ENCODE measurements at places on chromosomes 13 and 19.

GRCh38 chr19:29328586-29328985 is 115.6 kb upstream of the UQCRFS1 start:
- DNase-seq = no peak

DNA sequence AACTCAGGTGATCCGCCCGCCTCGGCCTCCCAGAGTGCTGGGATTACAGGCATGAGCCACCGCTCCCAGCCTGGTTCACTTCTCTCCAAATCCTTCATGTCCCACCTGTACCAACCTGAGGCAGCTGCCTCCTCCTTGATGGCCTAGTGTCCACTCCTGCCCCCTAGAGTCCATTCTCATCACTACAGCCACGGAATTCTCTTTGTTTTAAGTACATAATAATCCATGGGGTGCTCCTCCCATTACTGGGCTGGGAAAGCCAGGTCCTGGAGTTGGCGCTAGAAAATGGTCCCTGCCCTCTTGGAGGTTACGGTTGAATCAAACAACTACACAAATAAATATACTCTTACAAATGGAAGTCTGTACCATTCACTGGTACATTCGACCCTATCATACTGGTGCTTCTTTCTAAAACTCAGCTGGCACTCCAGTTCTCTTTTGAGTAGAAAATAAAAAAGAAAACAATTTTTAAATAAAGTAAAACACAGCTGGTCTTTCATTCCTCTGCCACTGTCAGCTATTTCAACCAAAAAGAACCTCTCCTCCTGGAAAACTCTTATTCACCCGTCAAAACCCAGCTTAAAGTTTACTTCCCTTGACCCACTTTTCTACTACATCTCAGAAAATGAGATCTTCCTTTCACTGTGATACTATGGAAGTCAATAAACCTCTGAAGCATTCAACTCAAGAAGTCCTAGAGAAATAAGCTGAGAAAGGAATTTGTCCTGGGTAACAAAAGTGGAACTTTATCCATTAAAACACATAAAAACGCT is 22.4 kb upstream of the ARHGEF18 start:
- no peak for DNase-seq

GRCh38 chr13:110498765-110499164 is 62.8 kb downstream of the RAB20 start:
- DNase-seq = no peak

DNA sequence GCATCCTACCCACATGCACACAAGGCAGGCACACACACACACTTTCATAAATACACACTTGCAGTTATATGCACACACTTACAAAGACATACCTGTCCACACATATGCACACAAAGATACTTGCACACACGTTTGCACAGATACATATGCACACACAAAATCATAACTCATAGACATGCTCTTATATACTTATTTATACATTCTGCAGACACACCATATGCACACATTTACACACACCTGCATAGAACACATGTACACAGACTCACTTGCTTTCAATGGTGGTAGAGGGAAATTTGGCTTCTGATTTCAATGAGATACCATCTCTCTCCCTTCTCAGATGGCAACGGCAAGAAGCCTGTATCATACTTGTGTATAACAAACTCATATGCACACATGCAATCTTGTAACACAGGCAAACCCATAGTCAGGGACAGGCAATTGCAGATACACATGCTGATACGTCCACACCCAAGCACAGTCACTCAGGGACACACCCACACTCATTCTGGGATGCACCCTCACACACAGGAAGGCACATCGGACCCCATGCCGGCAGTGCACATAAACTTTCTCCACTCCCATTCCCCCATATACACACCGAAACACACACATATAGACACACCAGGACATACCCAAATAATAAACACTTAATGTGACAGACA is 24.7 kb downstream of the OLFM2 start:
- no peak for DNase-seq

DNA sequence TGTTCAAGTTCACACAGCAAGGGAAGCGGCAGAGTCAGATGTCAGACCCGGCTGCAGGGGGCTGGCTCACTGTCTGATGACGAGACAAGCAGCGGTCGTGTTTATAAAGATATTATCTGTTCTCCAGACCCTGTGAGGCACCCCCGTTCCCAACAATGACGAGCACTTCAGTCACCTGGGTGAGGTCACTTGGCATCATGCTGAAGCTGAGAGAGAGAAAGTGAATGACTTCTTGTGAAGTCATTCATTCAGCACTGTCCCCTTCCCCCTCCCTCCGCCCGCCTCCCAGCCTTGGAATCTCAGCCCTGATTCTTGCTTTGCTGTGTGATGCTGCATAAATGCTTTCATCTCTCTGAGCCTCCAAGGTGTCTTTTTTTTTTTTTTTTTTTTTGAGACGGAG is 4.9 kb upstream of the LYPD3 start:
- no peak for DNase-seq

DNA sequence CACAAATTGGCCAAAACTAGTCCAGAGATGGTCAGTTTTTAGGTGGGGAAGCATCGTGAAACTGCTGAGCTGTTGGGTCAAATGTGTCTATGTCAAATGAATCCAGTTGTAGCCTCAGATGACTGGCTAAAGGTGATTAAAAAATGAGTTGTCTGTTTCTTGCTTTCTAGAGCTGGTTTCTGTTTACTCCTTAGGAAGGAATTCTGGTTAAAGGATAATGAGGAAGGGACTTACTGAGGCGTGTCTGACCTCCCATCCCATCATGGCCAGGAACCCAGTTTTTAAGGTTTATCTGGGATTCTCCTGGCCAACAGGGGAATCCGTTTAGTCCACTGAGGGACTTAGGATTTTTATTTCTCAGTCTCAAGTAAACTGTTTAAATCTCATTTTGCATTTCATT is 256.5 kb downstream of the UQCRFS1 start:
- no peak for DNase-seq

DNA sequence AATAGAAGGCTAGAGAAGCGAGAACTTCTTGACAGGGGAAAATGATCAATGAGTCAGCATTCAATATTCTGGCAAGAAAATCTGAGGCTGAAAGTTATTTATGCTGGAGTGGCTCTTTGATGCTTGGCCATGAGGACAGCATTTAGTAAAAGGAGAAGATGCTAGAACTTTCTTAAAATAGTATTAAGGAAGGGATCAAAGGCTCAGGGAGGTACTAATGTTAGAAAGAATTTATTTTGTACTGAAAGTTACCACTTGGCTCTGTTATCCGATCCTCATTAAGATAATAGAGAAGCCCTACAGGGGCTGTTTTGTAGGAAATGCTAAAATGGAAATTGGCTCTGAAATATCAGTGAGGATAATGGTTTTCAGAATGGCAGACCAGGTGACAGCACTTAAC is 1774.6 kb upstream of the PCDH20 start:
- no peak for DNase-seq

DNA sequence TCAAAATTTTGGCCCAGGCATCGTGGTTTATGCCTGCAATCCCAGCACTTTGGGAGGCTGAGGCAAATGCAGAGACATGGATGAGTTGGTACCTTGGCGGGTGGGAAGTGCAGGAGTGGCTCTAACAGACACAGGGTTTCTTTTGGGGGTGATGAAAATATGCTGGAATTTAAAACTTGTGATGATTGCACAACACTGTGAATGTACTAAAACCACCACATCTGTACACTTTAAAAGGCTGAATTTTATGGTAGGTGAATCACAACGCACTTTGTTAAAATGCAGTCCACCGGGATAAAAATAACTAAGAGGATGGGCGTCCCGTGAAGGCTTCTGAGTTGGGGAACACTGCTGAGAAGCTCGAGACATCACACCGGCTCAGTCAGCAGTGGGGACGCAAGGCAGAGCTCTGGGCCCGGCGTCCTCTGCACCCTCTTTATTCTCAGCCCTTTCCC is 47.1 kb downstream of the MLLT1 start:
- DNase-seq = no peak

GRCh38 chr19:16611121-16611520 is 16.9 kb downstream of the MED26 start:
- DNase-seq = no peak

DNA sequence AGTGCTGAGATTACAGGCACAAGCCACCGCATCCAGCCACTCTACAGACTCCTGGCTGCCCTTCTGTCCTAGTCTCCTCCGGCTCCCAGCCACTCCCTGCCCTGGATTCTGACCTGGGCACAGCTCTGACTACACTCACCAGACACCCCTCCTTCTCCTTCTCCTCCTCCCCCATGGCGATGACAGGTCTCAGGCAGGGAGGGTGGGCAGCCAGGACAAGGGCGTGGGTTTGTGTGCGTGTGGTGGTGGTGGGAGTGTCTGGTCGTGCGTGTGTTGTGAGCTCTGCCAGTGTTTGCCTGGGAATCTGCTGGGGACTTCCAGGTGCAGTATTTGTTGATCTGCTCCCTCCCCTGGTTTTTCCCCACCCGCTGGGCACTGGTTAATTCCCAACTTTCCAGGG is 3.0 kb upstream of the NCCRP1 start:
- DNase-seq = no peak

GRCh38 chr13:76610819-76611415 is 275.3 kb downstream of the KCTD12 start:
- no peak for DNase-seq

- DNase-seq = no peak
These were observed 534 bp upstream of the HPN start for GRCh38 chr19:35040826-35041547.

GRCh38 chr19:11448923-11449554 is 13.6 kb downstream of the PRKCSH start:
- no peak for DNase-seq

DNA sequence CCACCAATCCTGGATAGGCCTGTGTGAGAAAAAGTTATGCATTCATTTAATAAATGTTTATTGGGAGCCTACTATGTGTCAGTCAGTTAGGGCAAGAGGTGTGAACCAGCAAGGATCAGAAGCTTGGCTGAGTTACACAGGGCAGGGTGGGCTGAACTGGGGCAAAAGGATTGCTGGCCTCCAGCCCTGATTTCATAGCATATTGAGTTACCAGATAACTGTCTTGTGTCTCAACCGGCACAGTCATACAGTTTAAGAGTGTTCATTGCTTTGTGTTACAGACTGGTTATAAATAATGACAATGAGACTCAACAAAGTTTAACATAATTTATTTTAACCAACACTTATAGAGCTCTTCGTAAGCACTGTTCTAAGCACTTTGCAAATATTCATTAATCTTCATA is 253.8 kb downstream of the DLEU7 start:
- DNase-seq = peak; percentile 10

DNA sequence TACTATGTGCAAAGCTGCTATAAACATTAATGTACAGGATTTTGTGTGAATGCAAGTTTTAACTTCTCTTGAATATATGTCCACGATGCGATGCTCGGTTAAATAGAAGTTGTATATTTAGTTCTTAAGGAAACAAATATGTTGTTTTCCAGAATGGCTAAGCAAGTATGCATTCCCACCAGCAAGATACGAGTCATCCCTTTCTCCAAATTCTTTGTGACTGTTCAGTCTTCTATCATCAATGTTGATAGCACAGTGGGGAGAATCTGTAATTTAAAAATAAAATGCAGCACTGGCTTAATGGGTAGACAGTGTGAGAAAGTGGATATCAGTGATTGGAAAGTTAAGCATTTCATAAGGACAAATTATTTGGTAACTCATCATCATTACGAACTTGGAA is 1340.8 kb downstream of the PCDH9 start:
- DNase-seq = no peak
